Activated naive CD4-positive, alpha-beta T cell treated with anti-CD3 and anti-CD28 coated beads, Interleukin-2, amount 50 U/mL, for 72 hours (primary cell): ENCODE measurements at places on chromosomes 5 and 9. TPM values are rescaled to one million over a fixed set of nuclear protein-coding genes. Genes with fewer than 3 reads are reported as not detected.

The CCDC187 gene
- total RNA-seq = not detected

DNA sequence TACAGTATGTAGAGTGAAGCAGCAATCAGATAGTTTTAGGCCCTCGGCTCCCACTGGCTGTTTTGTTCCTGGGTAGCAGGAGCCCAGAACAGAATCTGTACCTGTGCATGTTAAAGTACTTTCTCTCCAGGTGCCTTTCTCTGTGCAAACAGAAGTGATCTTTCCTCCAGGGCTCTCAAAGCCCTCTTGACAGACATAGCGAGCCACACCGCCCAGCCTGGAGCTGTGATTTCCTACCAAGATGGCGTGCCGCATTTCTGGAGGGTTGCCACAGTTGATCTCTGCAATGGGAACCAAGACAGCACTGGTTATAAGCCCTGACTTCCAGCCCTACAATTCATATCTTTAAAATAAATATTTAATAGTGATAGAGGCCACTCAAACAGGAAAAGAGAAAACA is 50.9 kb downstream of the SUSD1 start:
- no peak for DNase-seq

- DNase-seq = no peak
Observed at GRCh38 chr5:171692936-171693335, 92.7 kb upstream of the SMIM23 start.

- DNase-seq = no peak
Observed at GRCh38 chr5:91182763-91183162, 200.4 kb downstream of the ARRDC3 start.

DNA sequence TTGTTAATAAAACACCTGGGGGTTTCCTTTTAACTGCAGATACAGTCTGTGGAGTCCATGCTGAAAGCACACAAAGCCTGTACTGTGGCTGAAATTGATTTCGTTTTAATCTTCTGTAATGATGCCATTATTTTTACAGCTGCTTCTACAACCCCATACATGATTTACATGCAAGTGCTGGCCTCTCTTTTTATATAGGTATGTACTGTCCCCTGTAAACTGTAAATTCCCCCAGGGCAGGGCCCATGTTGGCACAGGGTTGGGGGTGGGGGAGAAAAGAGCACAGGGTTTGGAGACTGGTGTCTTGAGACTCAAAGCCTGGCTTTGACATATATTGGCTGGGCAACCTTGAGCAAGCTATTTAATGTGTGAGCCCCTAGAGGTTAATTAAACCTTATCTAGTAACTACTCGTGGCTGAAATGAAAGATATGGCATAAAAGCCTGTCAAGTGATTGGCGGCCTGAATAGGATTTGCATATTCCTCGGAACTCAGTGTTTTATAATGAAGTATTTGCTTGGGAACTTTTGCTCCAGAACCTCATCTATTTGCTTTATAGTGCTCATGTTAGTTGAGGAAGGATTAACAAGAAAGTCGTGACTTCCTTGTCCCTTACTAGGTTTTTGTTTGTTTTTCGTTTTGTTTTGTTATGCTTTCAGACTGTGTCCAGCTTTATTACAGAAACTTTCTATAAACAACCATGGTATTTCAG is 34.0 kb downstream of the KLF4 start:
- DNase-seq = no peak

- no peak for DNase-seq
Observed at GRCh38 chr9:7405924-7406604, 393.5 kb downstream of the DMAC1 start.

The TNFSF15 gene
- 0.35 TPM for total RNA-seq

GRCh38 chr5:152364899-152365298 is 40.2 kb downstream of the NMUR2 start:
- no peak for DNase-seq

DNA sequence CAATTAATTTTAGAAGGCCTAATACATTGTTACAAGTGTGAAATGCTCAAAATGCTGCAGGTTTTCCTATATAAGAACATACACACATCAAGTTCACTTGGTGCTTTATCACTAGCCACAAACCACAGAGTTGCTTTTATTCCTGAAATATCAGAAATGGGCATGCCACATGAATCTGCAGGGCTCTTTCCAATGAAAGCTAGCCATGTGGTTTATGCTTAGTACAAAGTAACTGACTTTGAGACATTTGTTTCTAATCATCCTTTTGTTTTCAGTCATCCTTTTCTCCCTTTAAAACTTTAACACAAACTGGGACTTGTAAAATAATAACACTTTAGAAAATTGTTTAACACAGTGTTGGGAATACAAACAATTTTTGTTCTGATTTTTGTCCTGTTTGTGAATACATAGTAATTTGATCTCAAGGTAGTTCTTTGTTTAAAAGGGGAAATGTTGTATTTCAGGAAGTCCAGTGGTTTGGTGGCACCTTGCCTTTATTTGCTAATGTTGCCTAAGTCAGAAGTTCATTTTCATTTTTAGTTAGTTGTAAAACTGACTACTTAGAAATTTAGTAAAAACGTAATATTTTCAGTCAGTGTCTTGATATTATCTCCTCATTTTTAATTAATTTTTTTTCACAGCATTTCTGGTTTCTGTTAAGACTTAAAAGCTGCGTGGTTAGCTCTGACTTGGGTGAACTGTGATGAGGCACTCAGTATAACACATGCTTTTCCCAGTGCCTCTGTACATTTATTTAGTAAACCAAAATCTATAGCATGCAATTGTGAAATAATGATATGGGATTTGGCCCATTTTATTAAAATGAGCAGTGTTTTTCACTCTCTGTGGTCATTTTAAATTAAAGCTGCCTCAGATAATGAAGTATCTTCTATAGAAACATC is 18.6 kb downstream of the PRDM6 start:
- DNase-seq = no peak

- DNase-seq = no peak
Observed at GRCh38 chr9:36995927-36996705, 38.0 kb downstream of the PAX5 start.

The HRCT1 gene
- not detected for total RNA-seq
